Panc1 (cell line): ENCODE measurements at places on chromosomes 13 and 19.

DNA sequence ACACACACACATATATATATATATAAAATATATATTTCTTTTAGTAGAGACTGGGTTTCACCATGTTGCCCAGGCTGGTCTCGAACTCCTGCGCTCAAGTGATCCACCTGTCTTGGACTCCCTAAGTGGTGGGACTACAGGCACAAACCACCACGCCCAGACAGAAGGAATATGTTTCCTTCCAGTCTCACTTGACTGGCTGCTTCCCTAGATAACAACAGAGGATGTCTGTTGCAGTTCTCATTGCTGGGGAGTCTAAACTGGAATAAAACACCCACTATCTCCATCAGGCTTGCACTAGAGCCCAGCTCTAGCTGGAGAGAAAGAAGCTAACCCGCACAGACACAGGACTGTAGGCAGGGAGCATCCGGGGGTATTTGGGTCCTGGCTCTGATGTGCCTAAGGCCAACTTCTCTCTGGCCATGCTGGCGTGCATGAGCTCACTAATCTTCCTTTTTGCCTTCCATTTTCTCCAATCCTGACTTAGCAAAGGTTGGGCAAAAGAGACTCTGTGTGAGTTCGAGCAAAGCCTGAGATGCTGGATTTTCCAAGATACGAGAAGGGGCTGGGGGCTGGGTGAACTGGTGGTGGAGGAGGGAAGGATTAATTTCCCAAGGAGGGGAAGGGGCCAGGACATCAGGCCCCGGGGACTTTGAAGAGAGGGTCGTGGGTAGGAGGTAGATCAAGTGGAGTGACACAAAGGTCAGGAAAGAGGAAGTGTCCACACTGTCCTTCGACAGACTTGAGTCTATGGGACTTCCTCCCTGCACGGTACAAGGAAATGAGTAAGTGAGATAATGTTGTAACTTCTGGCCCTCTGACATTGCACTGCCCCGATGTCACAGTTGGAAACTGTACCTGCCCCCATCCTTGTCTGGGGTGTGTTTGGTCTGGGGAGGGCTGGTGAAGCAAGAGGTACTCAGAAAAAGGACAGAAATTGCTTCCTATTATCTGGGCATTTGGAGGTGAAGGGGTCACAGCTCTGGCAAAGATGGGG lies 22.5 kb upstream of the ALOX5AP start:
- no peak for DNase-seq

GRCh38 chr13:31591642-31592233 lies 147.6 kb upstream of the RXFP2 start:
- DNase-seq: no peak

GRCh38 chr13:62035981-62036380 lies 620.3 kb upstream of the PCDH20 start:
- no peak for DNase-seq

- DNase-seq: no peak
These were observed 2.3 kb upstream of the HIF3A start for GRCh38 chr19:46294494-46294893.

DNA sequence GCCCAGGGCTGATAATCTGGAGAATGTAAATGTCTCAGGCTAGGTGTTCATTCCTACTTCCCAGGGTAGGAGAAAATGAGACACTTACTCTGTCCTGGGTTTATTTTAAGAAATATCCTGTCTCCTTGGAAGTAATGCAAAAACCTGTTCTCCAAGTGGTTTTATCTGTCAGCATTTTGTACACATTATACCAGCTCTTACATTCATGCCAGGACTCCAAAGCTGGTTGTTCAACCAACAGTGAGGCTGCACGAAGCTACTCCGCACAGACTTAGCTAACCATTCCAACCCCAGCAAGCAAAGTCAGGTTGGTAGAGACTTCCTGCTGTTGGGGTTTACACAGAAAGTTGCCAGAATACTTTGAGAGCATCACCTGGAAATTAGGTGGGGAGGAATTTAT lies 55.6 kb downstream of the SLC7A1 start:
- DNase-seq: no peak

DNA sequence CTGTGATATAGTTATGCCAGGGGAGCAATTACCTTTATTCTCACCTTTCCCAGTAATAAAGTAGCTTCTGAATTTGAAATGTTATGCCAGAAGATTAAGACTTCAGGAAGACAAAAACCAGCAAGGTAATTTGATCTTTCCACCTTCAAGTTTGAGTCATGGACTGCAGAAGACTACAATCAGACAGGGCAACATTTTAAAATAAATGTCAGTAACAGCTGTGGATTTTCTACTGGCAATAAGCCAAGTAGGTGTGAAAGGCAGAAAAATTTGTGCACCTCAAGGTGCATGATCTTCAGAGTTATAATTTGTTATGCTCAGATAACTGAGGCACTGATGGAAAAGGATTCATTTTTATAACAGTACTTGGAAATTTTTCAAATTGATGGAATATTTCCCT lies 54.9 kb downstream of the SLITRK1 start:
- DNase-seq: no peak

- DNase-seq: no peak
These were observed 101.2 kb upstream of the SCEL start for GRCh38 chr13:77434289-77434688.
